ENCODE measurements at places on chromosomes 2 and 18. TPM values are rescaled to one million over a fixed set of nuclear protein-coding genes. Genes with fewer than 3 reads are reported as not detected.
A peak's percentile ranks its signal among the peaks of the same experiment; 100 is the strongest.

The ABCB11 gene
- not detected for total RNA-seq

The SKOR2 gene
- total RNA-seq = not detected

The SERPINB3 gene
- total RNA-seq = not detected

- peaks cover 2% of the 10 kb centered on the region for H3K27me3 ChIP-seq
- DNase-seq = no peak
- no peak overlapping the region for H3K27ac ChIP-seq
- H3K36me3 ChIP-seq = no peaks in the 10 kb centered on the region
Observed at GRCh38 chr2:118593257-118593656, 254.2 kb downstream of the EN1 start.

DNA sequence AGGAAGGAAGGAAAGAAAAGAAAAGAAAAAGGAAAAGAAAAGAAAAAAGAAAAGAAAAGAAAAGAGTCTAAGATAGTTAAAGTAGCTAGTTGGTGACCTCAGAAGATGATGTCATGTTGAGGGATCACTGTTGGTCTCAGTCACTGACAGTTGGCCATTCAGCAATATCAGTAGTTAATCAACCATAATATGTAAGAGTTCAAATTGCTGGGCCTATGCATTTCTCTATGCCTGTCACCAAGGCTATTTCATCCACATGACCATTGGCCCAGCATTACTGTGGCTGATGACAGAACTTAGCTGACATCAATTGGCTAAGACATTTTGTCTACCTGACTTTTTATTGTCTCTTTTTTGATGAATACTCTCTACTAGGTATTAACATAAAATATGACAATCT lies 435.5 kb upstream of the CRIM1 start:
- no peaks in the 10 kb centered on the region for H3K36me3 ChIP-seq
- H3K27me3 ChIP-seq = no peaks in the 10 kb centered on the region
- no peak overlapping the region for H3K4me3 ChIP-seq
- no peak for DNase-seq

- no peaks in the 10 kb centered on the region for H3K36me3 ChIP-seq
- H3K4me3 ChIP-seq = no peak overlapping the region
- peak overlapping the region; percentile 6 for H3K27ac ChIP-seq
- H3K27me3 ChIP-seq = no peaks in the 10 kb centered on the region
- peaks cover 39% of the 10 kb centered on the region for H3K4me1 ChIP-seq
Observed at GRCh38 chr2:68709421-68709911, 25.1 kb upstream of the ARHGAP25 start.

GRCh38 chr2:237870754-237871651 lies 11.6 kb downstream of the RAMP1 start:
- H3K27me3 ChIP-seq = peaks cover 35% of the 10 kb centered on the region
- H3K27ac ChIP-seq = no peak overlapping the region
- H3K4me1 ChIP-seq = peaks cover 16% of the 10 kb centered on the region
- no peaks in the 10 kb centered on the region for H3K36me3 ChIP-seq
- peak; percentile 10 for DNase-seq
- H3K4me3 ChIP-seq = no peak overlapping the region

Measured in activated B cell treated with CpG ODN at 0.5 μM for 24 hours (primary cell).